ENCODE measurements at places on chromosomes 11 and 22.

DNA sequence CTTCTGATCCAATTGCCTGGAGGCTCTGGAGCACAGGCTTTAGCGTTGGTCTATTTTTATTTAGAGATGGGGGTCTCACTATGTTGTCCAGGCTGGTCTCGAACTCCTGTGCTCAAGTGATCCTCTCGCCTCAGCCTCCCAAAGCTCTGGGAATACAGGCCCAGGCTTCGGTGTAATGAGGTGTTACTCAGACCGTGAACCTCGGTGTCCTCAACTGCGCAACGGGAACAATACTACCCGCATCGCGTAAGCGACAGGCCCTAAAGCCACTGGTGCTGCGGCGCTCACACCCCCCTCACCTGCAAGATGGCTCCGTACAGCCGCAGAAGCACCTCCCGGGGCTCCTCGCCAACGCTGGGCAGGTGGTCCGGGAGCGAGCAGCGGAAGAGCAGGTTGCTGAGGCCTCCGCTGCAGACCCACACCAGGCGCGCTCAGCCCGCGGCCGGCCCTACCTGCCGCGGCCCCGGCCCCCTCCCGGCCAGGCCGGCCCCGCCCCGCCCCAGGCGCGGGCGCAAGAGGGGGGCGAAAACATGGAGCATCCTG, 628 bp downstream of the CHKB start:
- no peak for DNase-seq

DNA sequence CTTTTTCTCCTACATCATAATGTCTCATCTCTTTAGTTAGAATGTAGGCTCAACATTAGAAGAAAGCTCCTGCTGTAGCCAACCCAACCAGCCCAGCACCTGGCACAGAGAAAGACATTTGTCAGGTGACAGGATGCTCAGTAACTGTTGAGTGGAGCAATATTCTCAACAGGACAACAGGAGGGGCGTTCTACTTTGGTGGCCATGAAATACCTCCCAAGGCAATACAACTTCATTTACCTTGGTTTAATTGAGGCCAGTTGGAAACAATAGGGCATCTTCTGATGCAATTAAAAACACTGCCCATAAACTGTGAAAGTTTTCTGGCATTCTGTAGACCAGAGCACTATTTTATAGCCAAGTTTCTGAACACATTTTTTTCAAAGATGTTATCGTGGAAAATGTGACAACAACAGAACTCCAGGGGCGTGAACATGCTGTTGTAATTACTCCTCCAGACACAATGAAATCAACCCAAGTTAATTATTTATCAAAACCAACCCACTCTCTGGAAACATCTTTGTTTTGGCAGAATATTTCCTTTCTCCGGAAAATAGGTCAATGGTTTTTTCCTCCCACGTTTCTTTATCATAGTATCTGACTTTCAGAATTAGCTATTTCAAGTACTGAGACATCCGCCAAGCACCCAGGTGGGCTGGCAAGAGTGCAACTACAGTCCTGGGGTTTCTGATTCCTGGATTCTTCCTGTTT, 538.1 kb downstream of the SOX6 start:
- no peak for DNase-seq

DNA sequence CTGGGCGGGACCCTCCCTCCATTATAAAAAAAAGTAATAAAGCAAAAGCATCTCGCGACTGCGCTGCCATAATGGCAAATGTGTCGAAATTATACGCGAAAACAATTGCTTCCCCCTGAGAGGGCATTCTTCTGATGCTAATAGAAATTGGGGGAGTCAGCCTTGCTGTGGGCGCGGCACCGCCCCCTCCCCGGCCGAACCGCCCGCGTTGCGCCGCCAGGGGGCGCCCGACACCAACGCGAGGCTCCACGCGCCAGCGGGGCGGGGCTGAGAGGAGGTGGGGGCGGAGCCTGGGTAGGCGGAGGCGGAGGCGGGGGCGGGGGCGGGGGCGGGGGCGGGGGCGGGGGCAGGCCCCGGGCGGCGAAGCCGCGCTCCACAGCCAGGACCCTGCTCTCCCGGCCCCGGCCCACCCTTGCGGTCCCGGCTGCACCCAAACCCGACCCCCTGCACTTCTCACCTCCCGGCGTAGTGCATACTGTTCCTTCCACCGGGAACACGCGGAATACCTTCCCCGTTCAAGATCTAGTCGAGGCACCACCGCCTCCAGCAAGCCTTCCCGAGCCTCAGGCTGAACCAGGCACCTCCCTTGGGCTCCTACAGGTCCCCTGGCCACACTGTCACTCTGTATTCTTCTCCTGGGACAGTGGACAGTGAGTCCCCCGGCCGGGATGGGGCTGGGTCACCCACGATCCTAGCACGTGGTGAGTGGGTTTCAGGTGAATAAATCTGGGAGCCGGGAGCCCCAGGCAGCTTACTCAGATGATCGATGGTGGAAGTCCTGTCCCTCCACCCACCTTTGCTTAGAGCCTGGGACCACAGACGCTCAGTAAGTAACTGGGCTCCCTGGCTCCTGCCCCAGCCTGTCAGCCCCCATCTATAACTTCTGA, 15.5 kb upstream of the UPK3A start:
- peak; percentile 79 for DNase-seq

DNA sequence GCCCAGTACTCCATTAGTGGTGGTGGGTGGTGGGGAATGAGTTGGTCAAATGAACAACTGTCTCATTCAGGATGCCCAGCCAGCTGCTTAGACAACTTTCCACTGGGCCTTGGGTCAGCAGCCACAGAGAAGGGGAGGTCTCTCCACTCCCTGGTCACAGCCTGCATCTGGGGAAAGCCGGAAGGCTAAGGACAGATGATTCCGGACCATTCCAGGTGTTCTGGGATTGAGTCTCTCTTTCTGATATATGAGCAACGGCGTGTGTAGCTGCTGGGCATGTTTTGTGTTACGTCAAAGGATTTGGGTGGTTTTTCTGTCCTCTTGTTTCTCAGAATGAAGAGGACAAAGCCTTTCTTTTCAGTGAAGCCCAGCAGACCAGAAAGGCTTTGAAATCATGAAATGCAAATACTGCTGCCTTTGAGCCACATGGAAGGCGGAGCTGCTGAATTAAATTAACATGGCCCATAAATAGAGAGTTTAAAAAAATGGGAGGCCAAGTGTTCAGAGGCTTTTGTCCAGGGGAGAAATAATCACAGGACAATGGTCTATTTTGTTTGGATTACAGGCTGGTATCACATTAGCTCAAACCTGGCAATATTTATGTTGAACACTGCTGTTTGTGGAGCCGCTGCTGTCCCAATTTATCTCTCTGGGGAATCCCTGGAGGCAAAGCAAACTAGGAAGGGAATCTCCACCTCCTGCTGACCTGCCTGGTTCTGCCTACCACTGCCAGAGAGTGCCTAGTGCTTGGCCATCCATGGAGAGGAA, 234.4 kb upstream of the E2F8 start:
- no peak for DNase-seq

GRCh38 chr22:20963201-20964052, 3.6 kb upstream of the AIFM3 start:
- no peak for DNase-seq

GRCh38 chr11:104254347-104254746, 90.4 kb upstream of the PDGFD start:
- DNase-seq = no peak

DNA sequence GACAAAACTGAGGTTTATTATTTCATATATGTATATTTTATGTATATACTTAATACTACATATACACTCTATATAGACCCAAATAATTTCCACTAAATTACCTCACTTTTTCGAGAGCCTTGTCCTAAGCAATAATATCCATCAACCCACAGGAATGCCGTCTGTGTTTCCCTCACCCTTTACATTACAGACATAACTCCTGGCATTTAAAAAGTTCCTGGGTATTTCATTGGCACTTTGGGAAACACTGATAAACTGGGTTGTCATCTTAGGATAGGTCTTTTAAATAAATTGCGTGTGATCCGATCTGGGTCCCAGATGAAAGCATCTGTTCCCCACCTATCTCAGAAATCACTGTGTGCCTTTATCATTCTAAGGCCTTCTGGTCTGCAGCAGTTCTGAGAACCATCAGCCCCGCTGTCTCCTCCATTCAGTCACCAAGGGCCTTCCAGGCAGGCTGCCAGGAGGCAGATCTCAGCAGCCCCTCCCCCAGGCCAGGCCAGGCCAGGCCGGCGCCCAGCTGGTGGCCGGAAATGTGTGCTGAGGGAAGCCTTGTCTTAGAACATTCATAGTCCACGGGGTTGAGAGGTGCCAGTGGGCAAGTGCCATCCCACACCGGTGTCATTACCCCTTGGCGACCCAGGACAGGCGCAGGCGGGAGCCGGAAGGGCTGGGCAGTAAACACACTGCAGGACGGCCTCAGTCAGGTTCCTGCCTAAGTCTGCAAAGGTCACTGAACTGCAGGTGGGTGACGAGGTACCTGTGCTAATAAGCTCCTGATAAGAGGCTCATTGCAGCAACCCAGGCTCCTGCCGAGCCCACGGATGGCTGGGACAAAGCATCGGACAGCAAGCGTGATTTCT, 3.3 kb downstream of the FGF19 start:
- DNase-seq = no peak

DNA sequence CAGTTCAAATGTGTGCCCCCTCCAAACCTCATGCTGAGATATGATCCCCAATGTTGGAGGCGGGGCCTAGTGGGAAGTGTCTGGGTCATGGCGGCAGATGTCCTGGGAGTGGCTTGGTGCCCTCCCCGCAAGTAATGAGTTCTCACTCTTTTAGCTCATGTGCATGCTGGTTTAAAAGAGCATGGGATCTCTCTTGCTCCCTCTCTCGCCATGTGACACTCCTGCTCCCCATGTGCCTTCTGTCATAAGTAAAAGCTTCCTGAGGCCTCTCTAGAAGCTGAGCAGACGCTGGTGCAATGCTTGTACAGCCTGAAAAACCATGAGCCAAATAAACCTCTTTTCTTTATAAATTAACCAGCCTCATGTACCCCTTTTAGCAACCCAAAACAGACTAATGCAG, 98.8 kb downstream of the SGSM3 start:
- DNase-seq = no peak

- peak; percentile 2 for DNase-seq
Measured at GRCh38 chr11:44949160-44950030, 1.3 kb downstream of the TP53I11 start.

- DNase-seq = no peak
Measured at GRCh38 chr11:10824888-10825287, 16.2 kb upstream of the EIF4G2 start.

DNA sequence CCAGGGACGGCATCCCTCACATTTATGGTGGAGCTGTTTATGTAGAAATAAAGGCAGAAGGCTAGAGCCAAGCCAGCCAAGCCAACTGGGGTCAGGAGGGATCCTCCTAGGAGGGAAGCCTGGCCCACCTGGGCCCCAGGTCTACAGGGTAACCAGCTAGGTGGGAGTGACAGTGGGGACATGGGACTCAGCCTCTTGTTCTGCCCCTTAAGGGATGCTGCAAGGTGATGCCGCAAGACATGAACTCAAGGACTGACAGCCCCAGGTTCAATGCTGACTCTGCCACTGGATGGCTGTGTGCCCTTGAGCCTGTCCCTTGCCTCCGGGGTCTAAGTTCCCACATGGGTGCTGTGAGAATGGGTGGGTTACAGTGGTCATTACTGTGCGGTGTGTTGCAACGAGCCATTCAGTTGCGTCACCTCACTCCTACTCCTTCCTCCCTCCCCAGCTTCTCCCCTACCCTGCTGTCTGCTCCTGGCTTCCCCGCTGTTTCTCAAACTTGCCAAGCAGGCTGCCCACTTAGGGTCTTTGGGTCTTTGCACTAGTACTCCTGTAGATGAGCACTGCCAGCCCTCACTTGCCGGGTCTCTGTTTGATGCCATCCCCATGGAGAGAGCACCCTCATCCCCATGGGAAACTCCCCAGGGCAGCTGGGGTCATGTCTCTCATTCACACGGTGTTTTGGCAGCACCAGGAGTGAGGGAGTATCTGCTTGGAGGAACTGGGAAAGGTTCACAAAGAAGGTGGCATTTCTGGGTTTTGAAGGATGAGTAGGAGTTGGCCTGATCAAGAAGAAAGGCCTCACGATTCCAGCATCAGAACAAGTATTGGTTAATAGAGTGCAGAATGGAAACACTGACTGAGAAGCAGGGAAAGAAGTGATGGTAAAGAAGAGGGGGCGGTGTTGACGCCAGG, 43.0 kb upstream of the RTL6 start:
- DNase-seq = no peak

- no peak for DNase-seq
Measured at GRCh38 chr22:49230194-49230577, 597.5 kb downstream of the BRD1 start.

DNA sequence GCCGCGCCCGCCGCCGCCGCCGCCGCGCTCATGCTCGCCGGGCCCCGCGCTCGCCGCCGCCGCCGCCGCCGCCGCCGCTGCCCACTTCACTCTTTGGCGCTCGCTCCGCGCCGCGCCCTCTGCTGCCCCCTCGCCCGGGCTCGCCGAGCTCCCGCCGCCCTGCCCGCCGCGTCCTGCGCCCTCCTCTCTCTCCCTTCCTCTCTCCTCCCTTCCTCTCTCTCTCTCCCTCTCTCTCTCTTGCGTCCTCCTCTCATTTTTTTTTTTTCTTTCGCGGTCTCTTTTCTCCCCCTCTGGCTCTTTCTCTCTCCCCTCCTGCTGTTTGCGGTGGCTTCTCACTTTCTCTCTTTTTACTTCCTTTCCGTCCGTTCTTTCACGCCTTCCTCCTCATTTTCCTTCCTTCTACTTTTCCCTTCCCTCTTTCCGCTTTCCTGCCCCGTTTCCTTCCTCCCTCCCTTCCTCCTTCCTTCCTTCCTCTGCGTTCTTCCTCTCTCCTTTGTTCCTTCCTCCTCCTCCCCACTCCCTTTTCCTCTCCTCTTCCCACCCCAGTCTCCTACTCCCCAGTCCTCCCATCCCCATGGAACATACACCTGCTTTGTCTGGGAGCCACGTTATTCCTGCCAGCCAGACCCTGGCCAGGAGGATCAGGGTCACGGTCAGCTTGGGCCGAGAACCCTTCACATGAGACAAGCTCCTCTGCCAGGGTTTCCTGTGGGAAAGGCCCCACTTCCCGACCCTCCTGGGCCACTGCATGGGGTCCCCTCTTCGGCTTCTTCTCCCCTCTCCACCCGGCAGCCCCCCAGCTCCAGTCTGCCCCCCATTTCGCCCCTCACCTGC, 19.3 kb upstream of the SHISAL1 start:
- no peak for DNase-seq

DNA sequence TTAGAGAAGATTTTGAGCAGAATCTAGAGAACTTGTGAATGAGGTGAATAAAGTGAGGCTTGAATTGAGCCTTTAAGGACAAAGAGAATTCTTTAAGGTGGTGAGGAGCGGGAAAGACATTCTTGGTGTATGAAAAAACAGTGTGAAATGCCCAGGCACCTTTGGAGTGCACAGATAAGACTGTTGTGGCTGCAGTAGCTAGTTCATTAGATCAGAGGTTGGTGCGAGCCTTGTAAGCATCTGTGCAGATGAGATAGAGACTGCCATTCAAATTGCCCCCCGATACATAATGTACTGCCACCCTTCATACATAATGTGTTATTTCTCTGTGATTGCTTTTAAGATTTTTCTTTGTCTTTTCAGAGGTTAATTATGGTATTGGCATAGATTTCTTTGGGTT, 31.3 kb downstream of the ATXN10 start:
- no peak for DNase-seq

DNA sequence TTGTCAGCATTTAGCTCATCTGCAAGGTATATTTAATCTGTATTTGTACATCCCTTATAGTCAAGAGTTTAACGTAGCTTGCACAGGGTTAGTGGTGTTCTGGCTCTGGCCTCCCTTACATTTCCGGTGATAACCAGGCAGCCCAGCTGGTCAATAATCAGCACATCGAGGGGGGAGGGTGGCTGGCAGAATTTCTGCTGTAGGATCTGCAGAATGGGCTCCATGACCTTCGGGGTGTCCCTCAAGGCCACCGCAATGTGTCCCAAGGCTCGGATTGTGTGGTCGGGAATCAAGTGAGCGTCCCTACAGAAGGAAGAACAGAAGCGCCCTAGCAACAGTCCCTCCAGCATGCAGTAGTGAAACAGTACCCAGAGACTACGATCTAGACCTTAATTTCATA, 25.1 kb downstream of the SERPIND1 start:
- no peak for DNase-seq

GRCh38 chr11:77200351-77201268, 72.6 kb downstream of the MYO7A start:
- DNase-seq = no peak
